ENCODE measurements at places on chromosomes 5 and 9.

DNA sequence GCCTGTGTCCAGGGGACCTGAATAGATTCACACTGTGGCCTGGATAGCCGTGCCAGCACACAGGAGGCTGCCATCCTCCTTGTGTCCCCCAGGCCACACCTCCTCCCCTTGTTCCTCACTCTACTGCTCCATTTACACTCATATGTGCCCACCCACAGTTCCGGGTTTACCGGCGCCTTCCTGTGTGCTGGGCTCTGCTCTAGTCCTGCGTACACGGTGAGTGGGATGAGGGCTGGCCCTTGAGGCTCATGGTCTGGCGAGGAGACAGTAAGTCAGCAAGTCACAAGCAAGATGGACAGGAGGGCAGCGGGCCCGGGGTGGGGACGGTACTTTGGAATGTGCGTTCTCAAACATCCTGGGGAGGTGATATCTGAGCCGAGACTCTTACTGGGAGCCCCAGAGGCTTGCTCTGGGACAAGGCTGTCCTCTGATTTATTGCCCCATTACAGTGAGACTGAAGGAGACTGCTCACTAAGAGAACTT lies 32.4 kb upstream of the NXNL2 start:
- DNase-seq = no peak

- DNase-seq = no peak
These were observed 1888.4 kb downstream of the MAT2B start for GRCh38 chr5:165393839-165394238.

DNA sequence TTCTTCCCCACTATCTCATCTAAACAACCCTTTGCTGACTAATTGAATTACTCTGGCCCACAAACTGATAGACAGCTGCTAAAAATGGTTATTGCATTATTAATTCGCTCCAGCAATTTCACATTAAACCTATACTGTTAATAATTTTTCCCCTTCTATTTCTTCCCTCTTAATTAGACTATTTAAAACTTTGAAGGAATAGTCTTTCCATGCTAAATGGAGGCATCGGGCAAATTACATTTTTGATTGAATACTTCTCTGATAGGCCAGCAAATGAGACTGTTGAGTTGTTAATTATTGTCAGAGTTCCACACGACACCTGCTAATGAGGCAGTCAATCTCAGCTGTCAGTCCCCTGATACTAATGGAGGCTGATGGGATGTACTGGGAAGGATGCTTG lies 242.5 kb downstream of the TRIM32 start:
- no peak for DNase-seq

GRCh38 chr5:108545301-108545700 lies 163.4 kb upstream of the FBXL17 start:
- DNase-seq = no peak
